Activated CD4-positive, alpha-beta memory T cell treated with anti-CD3 and anti-CD28 coated beads for 36 hours (primary cell): ENCODE measurements at places on chromosomes 2 and 18. TPM values are rescaled to one million over a fixed set of nuclear protein-coding genes. Genes with fewer than 3 reads are reported as not detected.

- H3K4me3 ChIP-seq = no peak overlapping the region
- H3K27ac ChIP-seq = no peak overlapping the region
- DNase-seq = no peak
- H3K4me1 ChIP-seq = no peaks in the 10 kb centered on the region
- no peaks in the 10 kb centered on the region for H3K36me3 ChIP-seq
Measured at GRCh38 chr2:150732491-150732890, 245.0 kb upstream of the RND3 start.

The CTIF gene
- total RNA-seq = 5.8 TPM

The ALLC gene
- total RNA-seq = not detected

DNA sequence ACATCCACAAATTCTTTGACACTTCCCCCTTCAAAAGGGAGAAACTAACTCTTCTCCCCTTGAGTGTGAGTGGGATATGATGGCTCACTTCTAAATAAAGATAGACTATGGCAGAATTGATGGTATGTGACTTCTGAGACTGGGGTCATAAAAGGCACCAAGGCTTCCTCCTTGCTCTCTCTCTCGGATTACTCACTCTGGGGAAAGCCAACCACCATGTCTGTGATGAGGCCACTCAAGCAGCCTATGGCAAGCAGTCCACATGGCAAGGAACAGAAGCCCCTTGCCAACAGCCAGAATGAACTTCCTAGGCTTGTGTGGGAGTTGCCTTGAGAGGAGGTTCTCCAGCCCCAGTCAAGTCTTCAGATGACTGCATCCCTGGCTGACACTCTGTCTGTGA is 43.6 kb downstream of the KIAA2012 start:
- H3K4me3 ChIP-seq = no peak overlapping the region
- H3K27me3 ChIP-seq = peaks cover 16% of the 10 kb centered on the region
- DNase-seq = no peak
- no peak overlapping the region for H3K27ac ChIP-seq
- H3K4me1 ChIP-seq = no peaks in the 10 kb centered on the region

The CAPN14 gene
- total RNA-seq = 0.39 TPM

GRCh38 chr2:232350804-232351685 is 27.5 kb upstream of the ALPP start:
- peaks cover 7% of the 10 kb centered on the region for H3K4me1 ChIP-seq
- no peak overlapping the region for H3K4me3 ChIP-seq
- H3K36me3 ChIP-seq = no peaks in the 10 kb centered on the region

- H3K4me1 ChIP-seq = no peaks in the 10 kb centered on the region
- H3K4me3 ChIP-seq = no peak overlapping the region
- no peak overlapping the region for H3K27ac ChIP-seq
- H3K36me3 ChIP-seq = no peaks in the 10 kb centered on the region
- DNase-seq = no peak
Measured at GRCh38 chr2:28979041-28979440, 2.1 kb upstream of the TOGARAM2 start.

DNA sequence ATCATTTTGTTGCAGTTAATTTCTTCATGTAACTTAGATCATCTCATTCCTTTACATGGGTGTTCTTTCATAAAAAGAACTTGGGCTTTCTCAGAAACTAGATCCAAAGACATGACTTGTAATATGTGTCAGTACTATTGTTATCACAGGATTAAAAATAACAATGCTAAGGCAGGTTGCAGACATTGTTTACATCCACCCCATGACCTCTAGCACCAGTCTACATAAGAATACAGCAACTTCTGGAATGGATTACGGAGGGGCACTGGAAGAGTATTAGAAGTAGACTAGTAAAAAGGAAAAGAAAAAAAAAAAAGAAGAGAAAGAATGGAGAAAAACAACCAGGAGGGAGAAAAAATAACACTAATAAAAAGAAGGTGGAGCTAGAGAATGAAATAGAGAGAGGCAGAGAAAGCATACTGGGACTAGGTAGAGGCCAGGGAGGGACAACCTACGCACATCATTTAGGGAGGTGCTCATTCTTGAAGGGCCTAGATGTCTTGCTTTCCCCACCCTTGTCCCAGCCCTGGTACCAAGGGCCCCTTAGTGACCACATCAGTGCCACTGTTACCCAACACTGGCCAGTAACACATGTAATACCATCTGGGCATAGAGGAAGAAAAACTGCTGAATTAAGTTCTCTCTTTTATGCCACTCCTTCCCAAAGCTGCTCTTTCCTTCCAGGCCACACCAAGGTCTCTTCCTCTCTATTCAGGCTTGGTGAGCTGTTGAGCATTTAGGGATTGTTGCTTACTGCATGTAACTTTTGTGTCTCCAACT is 70.6 kb upstream of the KLF7 start:
- H3K4me3 ChIP-seq = no peak overlapping the region
- peaks cover 1% of the 10 kb centered on the region for H3K27me3 ChIP-seq
- no peak overlapping the region for H3K27ac ChIP-seq
- DNase-seq = no peak
- no peaks in the 10 kb centered on the region for H3K36me3 ChIP-seq

The LDLRAD4 gene
- 30.1 TPM for total RNA-seq

DNA sequence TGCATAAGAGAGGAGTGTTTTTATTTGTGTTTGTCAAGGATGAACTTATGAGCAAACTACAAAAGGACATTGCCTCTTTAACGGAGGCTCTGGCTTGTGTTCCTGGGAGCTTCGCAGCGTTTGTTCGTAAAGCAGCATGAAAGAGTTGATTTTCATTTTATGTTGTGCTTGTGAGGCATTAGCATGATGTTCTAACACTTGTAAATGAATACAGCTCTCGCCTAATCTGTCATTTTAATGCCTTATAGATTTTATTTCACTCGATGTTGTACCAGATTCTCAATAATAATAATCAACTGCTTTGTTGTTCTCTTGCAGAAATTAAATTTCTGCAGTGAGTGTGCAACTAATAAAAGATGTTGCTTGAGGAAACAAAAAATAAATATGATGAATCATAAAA is 687.3 kb upstream of the FANCL start:
- H3K27ac ChIP-seq = no peak overlapping the region
- DNase-seq = no peak
- no peaks in the 10 kb centered on the region for H3K36me3 ChIP-seq
- H3K4me3 ChIP-seq = no peak overlapping the region
- H3K4me1 ChIP-seq = no peaks in the 10 kb centered on the region

DNA sequence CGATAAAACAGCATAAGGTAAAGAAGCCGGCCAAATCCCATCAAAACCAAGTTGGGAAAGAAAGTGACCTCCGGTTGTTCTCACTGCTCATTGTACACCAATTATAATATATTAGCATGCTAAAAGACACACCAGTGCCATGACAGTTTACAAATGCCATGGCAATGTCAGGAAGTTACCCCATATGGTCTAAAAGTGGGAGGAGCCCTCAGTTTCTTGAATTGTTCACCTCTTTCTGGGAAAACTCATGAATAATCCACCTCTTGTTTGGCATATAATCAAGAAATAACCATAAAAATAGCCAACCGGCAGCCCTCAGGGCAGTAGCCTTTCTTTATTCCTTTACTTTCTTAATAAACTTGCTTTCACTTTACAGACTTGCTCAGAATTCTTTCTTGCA is 544.9 kb upstream of the SETBP1 start:
- no peaks in the 10 kb centered on the region for H3K4me1 ChIP-seq
- no peak overlapping the region for H3K27ac ChIP-seq
- H3K27me3 ChIP-seq = no peaks in the 10 kb centered on the region
- H3K4me3 ChIP-seq = no peak overlapping the region

The TMEM182 gene
- 3.8 TPM for total RNA-seq

- no peaks in the 10 kb centered on the region for H3K4me1 ChIP-seq
- H3K36me3 ChIP-seq = no peaks in the 10 kb centered on the region
- DNase-seq = no peak
- peaks cover 6% of the 10 kb centered on the region for H3K27me3 ChIP-seq
Measured at GRCh38 chr2:176521878-176522670, 252.8 kb downstream of the MTX2 start.

DNA sequence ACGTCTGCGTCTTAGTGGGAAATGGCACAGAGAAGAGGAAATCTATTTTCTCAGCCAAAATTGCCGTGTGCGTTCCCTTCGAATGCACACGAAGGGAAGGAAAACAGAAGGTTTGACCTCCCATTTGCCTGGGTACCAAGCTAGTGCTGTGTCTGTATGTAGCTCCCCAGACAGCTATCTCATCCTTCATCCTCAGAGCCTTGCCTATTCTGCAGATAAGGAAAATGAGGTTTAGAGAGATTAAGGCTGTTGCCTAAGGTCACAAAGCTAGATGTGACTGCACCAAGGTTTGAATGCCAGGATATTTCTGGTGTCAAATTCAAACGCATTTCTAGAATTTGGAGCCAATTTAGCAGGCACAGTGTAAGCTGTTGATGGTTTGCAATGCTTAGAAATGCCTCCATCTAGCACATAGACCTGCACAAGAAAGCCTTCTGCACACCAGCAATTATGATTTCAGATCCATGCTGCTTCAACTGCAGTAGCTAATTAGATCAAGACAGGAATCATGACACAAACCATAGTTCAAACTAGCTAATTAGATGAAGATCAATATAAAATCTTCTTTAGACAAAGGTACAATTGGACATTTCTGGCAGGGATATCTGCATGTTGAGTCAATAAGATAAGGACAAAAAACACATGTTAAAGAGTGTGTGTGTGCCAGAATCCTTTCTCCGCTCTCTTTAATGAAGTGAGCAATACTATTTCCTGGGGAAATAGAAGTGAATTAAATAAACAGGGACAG is 115.1 kb downstream of the CMPK2 start:
- DNase-seq = no peak
- H3K27ac ChIP-seq = no peak overlapping the region
- no peaks in the 10 kb centered on the region for H3K36me3 ChIP-seq
- H3K4me1 ChIP-seq = no peaks in the 10 kb centered on the region
- H3K27me3 ChIP-seq = peaks cover 15% of the 10 kb centered on the region

DNA sequence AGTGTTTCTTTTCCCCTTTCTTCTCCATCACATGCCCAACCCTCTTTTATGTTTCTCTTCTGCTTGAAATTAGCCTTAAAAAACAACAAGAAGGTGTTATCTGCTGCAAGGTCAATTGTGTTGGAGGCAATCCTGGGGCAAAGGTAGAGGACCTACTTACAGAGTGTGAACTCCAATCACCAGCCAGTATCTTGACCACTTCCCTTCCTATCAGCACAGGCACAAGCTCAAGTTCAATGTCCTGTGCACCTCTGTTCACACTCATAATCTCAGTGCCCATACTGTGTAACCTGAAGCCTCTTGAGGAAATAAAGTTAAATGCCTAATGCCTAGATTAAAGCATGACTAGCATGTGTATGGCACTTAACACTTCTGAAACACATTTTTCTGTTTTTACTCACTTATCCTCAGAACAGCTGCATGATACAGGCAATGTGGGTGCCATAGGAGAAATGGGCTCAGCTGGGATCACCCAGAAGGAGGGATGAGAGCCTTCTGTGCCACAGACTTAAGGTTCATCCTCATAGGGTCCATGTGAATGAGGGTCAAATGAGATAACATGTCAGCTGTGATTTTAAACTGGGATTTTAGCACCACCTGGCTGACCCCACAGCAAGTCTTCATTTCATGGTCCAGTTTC is 701.5 kb downstream of the BCL11A start:
- H3K36me3 ChIP-seq = no peaks in the 10 kb centered on the region
- H3K27me3 ChIP-seq = no peaks in the 10 kb centered on the region
- no peak overlapping the region for H3K27ac ChIP-seq
- H3K4me1 ChIP-seq = no peaks in the 10 kb centered on the region
- H3K4me3 ChIP-seq = no peak overlapping the region

The SLC8A1 gene
- 0.19 TPM for total RNA-seq

- no peak overlapping the region for H3K27ac ChIP-seq
- H3K36me3 ChIP-seq = no peaks in the 10 kb centered on the region
- no peak for DNase-seq
Measured at GRCh38 chr2:100276716-100277115, 45.6 kb downstream of the LONRF2 start.

GRCh38 chr18:49749563-49749962 is 63.8 kb downstream of the ACAA2 start:
- H3K4me1 ChIP-seq = peaks cover 13% of the 10 kb centered on the region
- no peak overlapping the region for H3K27ac ChIP-seq
- DNase-seq = no peak
- no peaks in the 10 kb centered on the region for H3K36me3 ChIP-seq
- no peak overlapping the region for H3K4me3 ChIP-seq

DNA sequence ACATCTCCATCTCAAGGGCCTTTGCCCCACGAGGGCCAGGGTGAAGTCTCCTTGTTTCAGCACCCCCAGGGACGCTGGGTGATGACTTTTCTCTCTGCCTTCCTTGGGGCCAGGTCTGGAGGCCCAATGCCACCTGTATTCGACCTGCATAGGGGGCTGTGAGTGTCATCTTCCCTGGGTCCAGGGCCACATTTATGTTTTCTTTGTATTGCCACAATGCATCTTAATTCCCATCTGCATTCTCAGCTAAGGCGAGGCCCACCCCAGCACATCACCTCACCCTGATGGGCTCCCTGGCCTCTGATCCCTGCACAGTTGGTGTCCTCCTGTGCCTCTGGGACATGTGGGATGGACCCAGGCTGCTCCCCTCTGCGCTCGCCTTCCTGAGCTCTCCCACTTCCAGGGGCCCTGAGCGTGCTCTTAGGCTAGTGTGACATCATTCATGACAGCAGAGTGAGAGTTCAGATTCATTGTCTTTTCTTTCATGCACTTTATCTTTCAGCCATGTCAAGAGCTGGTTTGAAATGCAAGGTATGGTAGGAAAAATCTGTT is 122.0 kb upstream of the COPS8 start:
- no peak overlapping the region for H3K27ac ChIP-seq
- no peak for DNase-seq
- no peaks in the 10 kb centered on the region for H3K27me3 ChIP-seq
- H3K4me1 ChIP-seq = peaks cover 17% of the 10 kb centered on the region
- no peaks in the 10 kb centered on the region for H3K36me3 ChIP-seq

- H3K4me1 ChIP-seq = peaks cover 7% of the 10 kb centered on the region
- H3K36me3 ChIP-seq = no peaks in the 10 kb centered on the region
- H3K27me3 ChIP-seq = peaks cover 6% of the 10 kb centered on the region
- DNase-seq = no peak
- no peak overlapping the region for H3K4me3 ChIP-seq
Measured at GRCh38 chr2:144477957-144478311, 42.0 kb downstream of the ZEB2 start.

The DNAJC5G gene
- not detected for total RNA-seq

The RTTN gene
- total RNA-seq = 27.3 TPM

- peaks cover 3% of the 10 kb centered on the region for H3K36me3 ChIP-seq
- H3K4me1 ChIP-seq = peaks cover 29% of the 10 kb centered on the region
- no peaks in the 10 kb centered on the region for H3K27me3 ChIP-seq
- no peak overlapping the region for H3K4me3 ChIP-seq
Measured at GRCh38 chr2:181264441-181264840, 192.7 kb upstream of the ITGA4 start.

DNA sequence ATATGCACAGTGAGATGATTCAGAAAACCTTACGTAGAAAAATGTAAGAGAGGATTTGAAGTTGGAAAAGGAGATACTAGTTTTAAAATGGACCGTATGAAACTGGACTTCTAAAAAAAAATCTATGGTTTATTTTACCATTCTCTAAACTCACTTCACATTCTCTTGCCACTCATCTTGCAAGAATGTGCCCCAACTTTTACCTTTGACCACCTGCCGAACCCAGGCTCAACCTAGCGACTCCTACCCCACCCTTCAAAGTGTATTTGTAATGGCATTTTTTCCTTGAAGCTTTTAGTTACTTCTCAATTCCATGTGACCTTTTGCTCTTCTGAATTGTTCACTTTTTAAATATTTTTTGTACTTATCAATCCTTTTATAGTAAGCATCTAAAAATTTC is 160.8 kb downstream of the PHLPP1 start:
- no peaks in the 10 kb centered on the region for H3K36me3 ChIP-seq
- peaks cover 12% of the 10 kb centered on the region for H3K4me1 ChIP-seq
- H3K27me3 ChIP-seq = no peaks in the 10 kb centered on the region
- H3K4me3 ChIP-seq = no peak overlapping the region
- no peak for DNase-seq

GRCh38 chr2:222813177-222813843 is 47.5 kb upstream of the ACSL3 start:
- H3K4me1 ChIP-seq = peaks cover 19% of the 10 kb centered on the region
- H3K27ac ChIP-seq = peak overlapping the region; percentile 90
- H3K36me3 ChIP-seq = no peaks in the 10 kb centered on the region
- H3K4me3 ChIP-seq = peak overlapping the region; percentile 20
- peaks cover 8% of the 10 kb centered on the region for H3K27me3 ChIP-seq
- DNase-seq = peak; percentile 57

The TAF1B gene
- 32.6 TPM for total RNA-seq
